ENCODE measurements at places on chromosomes 7 and 10.

DNA sequence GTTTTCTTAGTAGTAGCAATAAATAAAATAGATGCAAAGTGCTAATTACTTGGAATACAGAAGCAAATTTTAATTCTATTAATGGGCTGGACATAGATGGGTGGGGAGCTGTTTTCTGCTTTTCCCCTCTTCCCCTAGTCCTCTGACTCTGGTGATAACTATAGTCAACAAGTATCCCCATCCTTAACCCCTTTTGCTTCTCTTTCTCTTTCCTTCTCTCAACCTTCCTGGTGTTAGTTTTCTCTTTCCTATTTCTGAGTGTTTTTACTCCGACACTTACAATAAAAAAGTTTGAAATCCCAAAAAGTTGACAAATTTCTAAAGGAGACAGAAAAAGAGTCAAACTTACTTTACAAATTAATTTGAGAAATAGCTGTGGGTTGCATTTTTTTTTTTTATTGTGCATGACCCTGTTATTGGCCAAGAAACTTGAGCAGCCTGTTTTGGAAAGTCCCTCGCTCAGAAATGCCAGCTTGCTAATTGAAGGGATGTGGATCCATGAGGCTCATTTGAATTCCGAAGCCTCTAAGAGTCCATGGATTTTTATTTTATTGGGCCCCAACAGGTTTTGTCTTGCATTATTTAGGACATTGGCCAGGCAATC lies 2.4 kb downstream of the FAS start:
- peak; percentile 62 for DNase-seq

GRCh38 chr10:26242706-26243350 lies 26.3 kb downstream of the GAD2 start:
- no peak for DNase-seq

- DNase-seq, result no peak
Measured at GRCh38 chr7:132154695-132155471, 421.4 kb downstream of the PLXNA4 start.

DNA sequence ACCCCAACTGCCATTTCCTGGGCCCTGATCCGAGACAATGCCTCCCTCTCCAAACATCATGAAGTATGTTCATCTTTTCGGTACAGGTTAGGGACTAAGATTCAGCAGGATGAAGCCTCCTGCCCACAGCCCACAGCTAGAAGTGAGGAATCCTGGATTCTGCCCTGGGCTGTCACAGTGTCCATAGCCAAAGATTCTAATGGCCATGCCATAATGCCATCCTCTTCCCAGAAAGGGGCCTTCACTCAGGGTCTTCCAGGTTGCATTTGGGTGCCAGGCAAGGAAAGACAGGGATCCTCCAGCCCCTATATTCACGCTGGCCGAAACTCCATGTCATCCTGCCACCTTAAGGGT lies 15.7 kb upstream of the ZMIZ1 start:
- DNase-seq, result no peak

DNA sequence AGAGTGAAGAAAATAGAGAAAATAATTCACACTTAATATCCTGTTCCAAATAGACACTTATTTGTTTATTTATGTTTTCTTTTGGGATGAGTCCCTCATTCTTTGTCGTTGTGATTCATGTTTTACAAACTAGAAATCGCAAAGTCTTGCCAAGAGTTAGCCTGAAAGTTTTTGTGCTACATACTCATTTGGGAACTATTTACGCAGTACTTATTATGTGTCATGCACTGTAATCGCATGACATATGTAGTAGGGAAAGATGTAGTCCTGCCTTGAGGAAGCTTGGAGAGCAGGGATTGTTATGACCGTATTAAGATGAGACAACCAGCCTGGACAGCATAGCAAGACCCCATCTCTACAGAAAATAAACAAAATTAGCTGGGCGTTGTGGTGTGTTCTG lies 189.3 kb downstream of the ABCA13 start:
- DNase-seq, result no peak

DNA sequence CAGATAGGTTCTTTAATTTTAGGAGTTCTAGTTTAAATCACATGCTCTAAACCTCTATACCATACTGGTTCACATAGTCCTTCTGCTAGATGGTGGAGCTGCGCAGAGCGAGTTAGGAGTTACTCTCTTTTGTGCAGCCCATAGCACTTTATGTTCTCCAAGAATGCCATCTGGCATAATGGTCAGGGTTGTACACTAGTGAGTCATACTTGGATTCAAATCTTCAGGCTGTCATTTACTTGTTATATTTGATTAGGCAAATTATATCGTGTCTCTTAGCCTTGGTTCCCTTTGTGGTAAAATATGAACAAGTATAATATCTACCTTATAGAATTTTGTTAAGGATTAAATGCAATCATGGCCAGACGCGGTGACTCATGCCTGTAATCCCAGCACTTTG lies 1078.3 kb downstream of the NRG3 start:
- no peak for DNase-seq
